ENCODE measurements at places on chromosomes 7 and 10. TPM values are rescaled to one million over a fixed set of nuclear protein-coding genes. Genes with fewer than 3 reads are reported as not detected.
A peak's percentile ranks its signal among the peaks of the same experiment; 100 is the strongest.

SLIT1 gene
- 0.17 TPM for total RNA-seq

VSTM4 gene
- total RNA-seq = 4.4 TPM

SORBS1 gene
- total RNA-seq = 0.26 TPM

DNA sequence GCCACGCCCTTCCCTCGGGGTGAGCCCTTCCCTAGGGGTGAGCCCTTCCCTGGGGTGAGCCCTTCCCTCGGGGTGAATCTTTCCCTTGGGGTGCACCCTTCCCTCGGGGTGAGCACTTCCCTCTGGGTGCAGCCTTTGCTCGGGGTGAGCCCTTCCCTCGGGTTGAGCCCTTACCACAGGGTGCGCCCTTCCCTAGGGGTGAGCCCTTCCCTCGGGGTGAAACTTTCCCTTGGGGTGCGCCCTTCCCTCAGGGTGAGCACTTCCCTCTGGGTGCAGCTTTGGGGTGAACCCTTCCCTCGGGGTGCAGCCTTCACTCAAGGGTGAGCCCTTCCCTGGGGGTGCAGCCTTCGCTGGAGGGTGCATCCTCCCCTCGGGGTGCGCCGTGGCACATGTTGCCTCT, 34.6 kb upstream of the INSIG1 start:
- DNase-seq = no peak

- no peak for DNase-seq
These were observed 51.2 kb downstream of the RNF32 start for GRCh38 chr7:156691764-156692163.

- DNase-seq = no peak
These were observed 48.1 kb upstream of the PTPN12 start for GRCh38 chr7:77488986-77489385.

- no peak for DNase-seq
These were observed 28.6 kb downstream of the OGDH start for GRCh38 chr7:44634839-44635591.

GRCh38 chr7:111650456-111650999, 88.2 kb upstream of the IMMP2L start:
- peak; percentile 88 for DNase-seq
